ENCODE measurements at places on chromosomes 4 and X.

GRCh38 chr4:162015090-162015489, 148.7 kb downstream of the FSTL5 start:
- DNase-seq: peak; percentile 83

GRCh38 chr4:157245351-157245750, 24.8 kb downstream of the GRIA2 start:
- no peak for DNase-seq

DNA sequence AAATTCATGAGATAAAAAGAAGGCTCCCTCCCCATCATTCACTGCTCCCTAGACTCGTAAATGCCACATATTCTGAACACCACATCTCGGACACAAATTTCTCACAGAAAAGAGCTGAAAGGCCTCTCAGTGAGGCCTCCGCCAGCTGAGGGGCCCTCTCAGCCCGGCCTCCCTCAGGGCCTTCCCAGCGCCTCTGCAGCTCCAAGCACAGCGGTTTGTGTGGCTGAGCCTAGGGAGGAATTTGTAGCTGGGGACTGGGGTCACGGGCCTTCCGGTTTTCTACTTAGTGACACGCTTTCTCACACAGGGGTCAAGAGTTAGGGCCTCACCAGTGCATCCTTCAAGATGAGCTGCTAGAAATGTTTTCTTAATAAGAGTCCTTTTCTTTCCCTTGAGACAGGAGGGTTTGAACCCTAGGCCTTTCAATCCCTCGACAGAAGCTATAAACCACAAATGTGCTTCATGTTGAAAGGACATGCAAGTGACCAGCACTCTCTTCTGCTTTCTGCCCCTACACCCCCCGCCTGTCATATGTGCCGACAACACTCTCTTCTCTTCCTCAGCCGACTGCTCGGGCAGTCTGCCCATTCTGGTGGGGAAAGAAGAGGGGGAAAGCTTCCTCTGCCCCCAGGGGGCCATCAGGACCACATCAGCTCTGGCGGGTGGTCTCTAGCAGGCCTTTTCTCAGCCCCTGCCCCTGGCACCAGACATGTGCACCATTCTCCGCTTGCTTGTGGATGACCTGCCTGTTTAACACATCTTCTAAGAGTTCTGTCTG, 104.9 kb downstream of the CHIC2 start:
- DNase-seq: no peak

DNA sequence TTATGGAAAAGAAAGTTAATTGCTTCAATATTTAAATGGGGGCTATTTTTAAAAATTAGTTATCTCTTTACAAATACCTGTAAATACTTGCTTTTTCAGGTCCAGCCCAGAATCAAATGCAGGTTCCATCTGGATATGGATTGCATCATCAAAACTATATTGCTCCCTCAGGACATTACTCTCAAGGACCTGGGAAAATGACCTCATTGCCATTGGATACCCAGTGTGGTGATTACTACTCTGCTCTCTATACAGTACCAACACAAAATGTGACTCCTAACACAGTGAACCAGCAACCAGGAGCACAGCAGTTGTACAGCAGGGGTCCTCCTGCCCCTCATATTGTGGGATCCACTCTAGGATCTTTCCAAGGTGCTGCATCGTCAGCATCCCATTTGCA, 29.2 kb downstream of the SEC24B start:
- no peak for DNase-seq

GRCh38 chr4:83639849-83640493, 104.1 kb downstream of the GPAT3 start:
- peak; percentile 88 for DNase-seq

GRCh38 chr4:183571350-183571941, 66.6 kb downstream of the ING2 start:
- no peak for DNase-seq
